ENCODE measurements at places on chromosomes 11 and 22.
A peak's percentile ranks its signal among the peaks of the same experiment; 100 is the strongest.

DNA sequence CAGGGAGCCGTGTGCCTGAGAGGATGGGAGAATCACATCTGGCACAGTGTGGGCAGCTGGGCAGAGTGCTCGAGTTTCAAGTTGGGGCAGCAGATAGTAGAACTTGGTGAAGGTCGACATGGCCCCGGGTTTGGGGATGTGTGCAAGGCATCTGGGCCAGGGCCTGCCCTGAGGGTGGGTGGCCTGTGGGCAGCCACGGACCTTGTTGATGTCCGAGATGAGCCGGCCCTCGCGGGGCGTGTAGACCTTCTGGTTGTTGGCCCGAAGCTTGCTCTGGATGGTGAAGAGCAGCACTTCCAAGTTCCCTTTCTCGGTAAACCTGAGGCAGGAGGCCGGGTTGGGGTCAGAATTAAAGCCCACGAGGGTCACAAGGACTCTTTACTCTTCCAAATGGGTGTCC lies 20.3 kb downstream of the SPTBN2 start:
- H3K4me3 ChIP-seq: no peak overlapping the region
- DNase-seq: no peak
- no peaks in the 10 kb centered on the region for H3K27me3 ChIP-seq
- H3K4me1 ChIP-seq: no peaks in the 10 kb centered on the region

- H3K4me1 ChIP-seq: peaks cover 29% of the 10 kb centered on the region
- no peak overlapping the region for H3K27ac ChIP-seq
- no peaks in the 10 kb centered on the region for H3K36me3 ChIP-seq
- H3K4me3 ChIP-seq: peak overlapping the region; percentile 73
Observed at GRCh38 chr11:8262552-8263108, 1.0 kb downstream of the LMO1 start.

DNA sequence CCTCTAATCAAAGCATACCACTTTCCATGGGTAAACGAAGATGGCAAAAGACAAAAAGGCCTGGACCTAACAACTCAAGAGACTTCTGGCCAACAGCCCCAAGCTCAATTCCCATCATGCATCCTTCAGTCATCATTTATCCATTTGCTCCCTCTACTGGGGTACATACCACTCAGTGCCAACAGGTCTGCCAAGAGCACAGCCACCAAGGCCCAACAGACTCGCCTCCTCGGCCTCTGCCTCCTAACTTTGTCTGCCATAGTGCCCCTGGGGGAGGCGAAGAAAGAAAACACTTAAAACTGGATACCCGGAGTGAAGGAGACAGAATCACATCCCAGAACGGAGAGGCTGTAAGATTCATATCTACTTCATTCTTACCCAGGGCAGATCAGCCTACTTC lies 1.1 kb downstream of the HYOU1 start:
- H3K4me3 ChIP-seq: peak overlapping the region; percentile 81
- no peaks in the 10 kb centered on the region for H3K27me3 ChIP-seq
- DNase-seq: no peak
- H3K4me1 ChIP-seq: peaks cover 16% of the 10 kb centered on the region
- H3K27ac ChIP-seq: peak overlapping the region; percentile 3
- peaks cover 25% of the 10 kb centered on the region for H3K36me3 ChIP-seq

GRCh38 chr11:95035316-95035715 lies 10.3 kb downstream of the KDM4E start:
- H3K4me1 ChIP-seq: no peaks in the 10 kb centered on the region
- H3K27ac ChIP-seq: no peak overlapping the region

- H3K4me3 ChIP-seq: no peak overlapping the region
- H3K27me3 ChIP-seq: no peaks in the 10 kb centered on the region
- no peaks in the 10 kb centered on the region for H3K4me1 ChIP-seq
Observed at GRCh38 chr11:27255447-27255828, 107.6 kb downstream of the CCDC34 start.

DNA sequence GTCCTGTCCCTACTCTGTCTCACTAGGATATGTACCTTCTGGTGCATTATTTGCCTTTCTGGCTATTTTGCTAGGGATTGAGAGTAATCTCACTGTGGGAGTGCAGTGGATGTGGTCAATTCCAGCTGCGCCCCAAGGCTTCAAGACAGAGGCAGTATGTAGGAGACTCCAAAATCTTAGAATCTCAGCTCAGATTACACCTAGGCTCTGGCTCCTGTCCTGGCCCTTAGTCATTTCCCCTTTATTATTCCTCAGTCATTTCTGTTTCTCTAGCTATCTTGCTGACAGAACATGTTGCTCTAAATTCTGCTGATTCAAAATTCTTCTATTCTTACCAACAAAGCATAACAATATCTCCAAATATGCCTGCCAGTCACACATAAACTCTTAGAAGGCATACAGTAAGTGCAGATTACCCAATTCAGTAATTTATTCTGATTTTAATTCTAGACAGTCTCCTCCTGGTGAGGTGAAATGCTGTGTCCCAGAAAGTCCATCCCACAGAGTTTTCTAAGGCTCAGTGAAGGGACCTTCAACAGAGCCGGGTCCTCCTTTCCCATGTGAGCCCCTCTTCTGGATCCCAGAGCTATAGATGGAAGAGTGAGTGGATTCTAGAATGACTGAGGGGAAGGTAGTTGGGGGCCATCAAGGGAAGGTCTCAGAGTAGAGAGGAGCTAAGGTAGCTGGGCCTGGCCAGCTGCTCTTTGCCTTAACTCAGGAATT lies 24.3 kb upstream of the GLYATL1 start:
- H3K4me1 ChIP-seq: no peaks in the 10 kb centered on the region
- H3K27me3 ChIP-seq: no peaks in the 10 kb centered on the region
- DNase-seq: no peak
- no peak overlapping the region for H3K4me3 ChIP-seq
- H3K36me3 ChIP-seq: no peaks in the 10 kb centered on the region
- no peak overlapping the region for H3K27ac ChIP-seq

- peaks cover 4% of the 10 kb centered on the region for H3K27me3 ChIP-seq
- H3K36me3 ChIP-seq: no peaks in the 10 kb centered on the region
- no peak overlapping the region for H3K4me3 ChIP-seq
- no peaks in the 10 kb centered on the region for H3K4me1 ChIP-seq
- no peak for DNase-seq
- no peak overlapping the region for H3K27ac ChIP-seq
Observed at GRCh38 chr11:45076761-45077160, 69.7 kb upstream of the PRDM11 start.

DNA sequence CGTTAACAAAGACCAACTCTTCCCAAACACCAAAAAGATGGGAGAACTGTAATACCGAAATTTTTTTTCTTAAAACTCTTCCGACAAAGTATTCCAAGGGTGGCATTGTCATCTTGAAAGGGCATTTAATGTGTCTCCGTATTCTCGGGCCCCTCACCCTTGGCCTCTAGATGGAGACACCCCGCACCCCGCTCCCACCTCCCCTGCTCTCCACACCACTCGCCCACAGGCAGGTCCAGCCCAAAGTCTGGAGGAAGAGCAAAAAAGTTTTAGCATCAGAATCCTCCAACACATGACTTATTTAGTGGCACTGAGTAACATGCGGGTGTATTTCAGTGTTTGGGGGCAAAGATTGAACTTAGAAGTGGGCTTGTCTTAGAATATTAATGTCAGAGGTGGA lies 20.7 kb downstream of the SPATA19 start:
- no peak overlapping the region for H3K4me3 ChIP-seq
- H3K27ac ChIP-seq: no peak overlapping the region
- H3K4me1 ChIP-seq: no peaks in the 10 kb centered on the region
- H3K36me3 ChIP-seq: no peaks in the 10 kb centered on the region
- H3K27me3 ChIP-seq: no peaks in the 10 kb centered on the region

All from thoracic aorta (tissue), 2 donors.